ENCODE measurements at places on chromosomes 1 and 21. TPM values are rescaled to one million over a fixed set of nuclear protein-coding genes. Genes with fewer than 3 reads are reported as not detected.

GRCh38 chr1:58933599-58933926 lies 149.7 kb upstream of the JUN start:
- no peaks in the 10 kb centered on the region for H3K27me3 ChIP-seq
- H3K27ac ChIP-seq, result peak overlapping the region; percentile 29
- H3K4me1 ChIP-seq, result no peaks in the 10 kb centered on the region
- H3K36me3 ChIP-seq, result no peaks in the 10 kb centered on the region
- no peak overlapping the region for H3K4me3 ChIP-seq

DNA sequence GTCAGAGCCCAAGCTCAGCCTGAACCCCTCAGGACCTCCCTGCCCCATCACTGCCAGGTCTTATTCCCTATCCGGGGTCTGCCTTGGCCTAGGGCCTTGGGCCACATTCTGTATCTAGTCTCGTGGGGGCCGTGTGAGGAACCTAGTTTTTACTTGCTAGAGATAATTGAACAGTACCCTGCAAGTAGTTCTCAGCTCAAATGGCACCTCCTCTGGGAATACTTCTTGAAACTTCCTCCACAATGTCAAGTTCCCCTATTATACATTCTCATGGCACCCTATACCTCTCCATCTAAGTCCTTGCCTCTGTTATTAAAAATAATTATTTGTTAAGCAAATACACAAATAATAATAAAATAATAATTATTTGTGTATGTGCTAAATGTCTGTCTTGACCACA lies 32.9 kb upstream of the CSF1 start:
- no peak for DNase-seq
- H3K36me3 ChIP-seq, result no peaks in the 10 kb centered on the region
- no peak overlapping the region for H3K4me3 ChIP-seq
- H3K27me3 ChIP-seq, result no peaks in the 10 kb centered on the region
- H3K27ac ChIP-seq, result no peak overlapping the region

DNA sequence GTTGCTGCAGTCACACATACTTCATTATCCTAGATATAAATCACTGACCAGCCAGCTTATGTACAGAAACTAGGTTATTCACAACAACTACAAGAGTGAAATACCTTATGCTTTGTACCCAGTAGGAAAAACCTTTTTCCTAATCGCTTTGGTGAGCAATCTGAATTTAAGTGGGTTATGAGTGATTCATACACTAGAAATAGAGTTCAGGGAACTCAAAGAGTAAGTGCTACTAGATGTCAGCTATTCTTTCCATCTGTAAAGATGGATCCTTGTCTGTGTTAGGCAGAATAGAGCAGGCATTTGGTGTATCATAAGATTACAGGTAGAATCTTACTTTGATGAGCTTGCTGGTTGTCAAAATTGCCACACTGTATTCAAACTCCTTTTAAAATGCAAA lies 101.9 kb downstream of the ZNF644 start:
- DNase-seq, result no peak
- H3K4me3 ChIP-seq, result no peak overlapping the region
- peaks cover 25% of the 10 kb centered on the region for H3K4me1 ChIP-seq
- no peaks in the 10 kb centered on the region for H3K27me3 ChIP-seq

DNA sequence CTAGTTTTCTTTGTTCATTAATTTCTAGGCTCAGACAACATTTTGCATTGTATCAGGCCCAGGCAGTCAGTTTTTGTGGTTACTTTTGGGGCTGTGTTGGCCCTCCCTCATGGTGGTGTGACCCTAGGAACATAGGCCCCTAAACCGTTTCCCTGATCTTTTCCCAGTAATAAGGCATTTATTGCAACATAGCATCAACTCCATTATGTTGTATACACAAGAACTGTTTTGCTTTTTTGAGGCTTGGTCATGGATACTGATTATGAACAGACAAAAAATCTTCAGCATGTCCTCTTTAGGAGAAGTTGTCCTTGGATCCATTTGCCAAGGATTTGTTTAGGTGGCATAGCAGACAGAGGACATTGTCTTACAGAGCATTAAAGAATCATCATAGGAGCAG lies 10.3 kb downstream of the B3GALT2 start:
- no peak overlapping the region for H3K4me3 ChIP-seq
- peaks cover 2% of the 10 kb centered on the region for H3K36me3 ChIP-seq
- H3K27ac ChIP-seq, result no peak overlapping the region
- no peaks in the 10 kb centered on the region for H3K27me3 ChIP-seq
- DNase-seq, result no peak

DNA sequence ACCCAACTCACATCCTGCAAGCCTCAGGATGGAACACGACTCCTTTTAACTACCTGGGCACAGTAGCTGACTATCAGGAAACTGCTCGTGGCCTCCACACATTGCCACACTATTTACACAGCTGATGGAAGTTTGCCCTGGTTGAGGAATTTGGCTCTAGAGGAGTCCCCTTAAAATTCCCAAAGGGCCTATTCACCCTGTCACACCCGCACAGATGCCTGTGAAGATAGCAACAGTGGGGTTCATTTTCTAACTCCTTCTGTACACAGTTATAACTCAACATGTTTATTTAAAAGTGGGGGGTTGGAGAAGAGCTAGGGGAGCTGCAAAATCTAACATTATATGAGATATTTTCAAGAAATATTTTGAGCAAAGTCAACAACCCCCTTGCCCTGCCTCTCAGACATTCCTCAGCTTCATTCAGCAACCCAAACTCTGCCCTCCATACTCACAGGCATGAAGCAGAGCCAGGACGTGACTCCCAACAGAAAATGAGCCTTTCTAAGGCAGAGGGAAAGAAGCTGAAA lies 35.8 kb upstream of the CCN1 start:
- no peaks in the 10 kb centered on the region for H3K4me1 ChIP-seq
- H3K27me3 ChIP-seq, result no peaks in the 10 kb centered on the region
- DNase-seq, result peak; percentile 60
- H3K4me3 ChIP-seq, result no peak overlapping the region
- H3K36me3 ChIP-seq, result no peaks in the 10 kb centered on the region

The SEC16B gene
- polyA plus RNA-seq, result 2.6 TPM

- no peak overlapping the region for H3K4me3 ChIP-seq
- H3K36me3 ChIP-seq, result no peaks in the 10 kb centered on the region
- H3K27ac ChIP-seq, result no peak overlapping the region
- no peaks in the 10 kb centered on the region for H3K4me1 ChIP-seq
Observed at GRCh38 chr1:66853379-66853778, 52.3 kb upstream of the INSL5 start.

The GLRX2 gene
- 11.4 TPM for polyA plus RNA-seq

- H3K4me1 ChIP-seq, result peaks cover 12% of the 10 kb centered on the region
- H3K36me3 ChIP-seq, result no peaks in the 10 kb centered on the region
- H3K27me3 ChIP-seq, result no peaks in the 10 kb centered on the region
Observed at GRCh38 chr1:222042120-222042519, 300.2 kb upstream of the DUSP10 start.

DNA sequence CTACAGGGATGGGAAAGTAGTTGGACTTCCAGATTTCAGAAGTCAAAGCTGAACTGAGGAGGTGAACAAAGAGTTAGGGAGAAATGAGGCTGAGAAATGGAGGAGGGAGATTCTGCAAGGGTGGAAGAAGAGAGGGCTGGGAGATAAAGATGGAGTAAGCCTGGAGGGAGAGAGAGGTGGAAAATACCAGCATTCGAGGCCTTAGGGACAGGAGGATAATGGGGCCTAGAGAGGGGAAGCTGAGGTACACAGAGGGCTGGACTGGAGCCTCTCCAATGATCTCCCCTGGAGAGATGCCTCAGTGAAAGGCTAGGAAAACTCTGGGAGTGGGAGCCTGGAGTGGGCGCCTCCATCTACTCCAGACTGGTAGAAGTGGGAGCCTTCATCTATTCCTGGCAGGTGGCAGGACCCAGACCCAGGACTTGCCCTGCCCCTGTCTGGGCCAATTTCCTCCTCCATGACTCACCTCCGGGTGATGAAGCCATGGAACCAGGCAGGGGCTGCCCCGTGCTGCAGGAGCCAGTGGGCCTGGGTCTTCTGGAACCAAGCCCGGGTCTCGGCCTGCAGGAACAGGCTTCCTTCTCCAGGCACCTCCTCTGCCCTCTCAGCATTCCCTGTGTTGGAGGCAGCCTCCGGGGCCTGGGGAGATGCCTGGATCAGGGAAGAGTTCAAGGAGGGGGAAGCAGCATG lies 1.9 kb downstream of the SH2D2A start:
- peaks cover 28% of the 10 kb centered on the region for H3K4me1 ChIP-seq
- H3K27ac ChIP-seq, result no peak overlapping the region
- H3K4me3 ChIP-seq, result no peak overlapping the region
- DNase-seq, result no peak

- H3K4me3 ChIP-seq, result no peak overlapping the region
- no peaks in the 10 kb centered on the region for H3K27me3 ChIP-seq
Observed at GRCh38 chr1:246159279-246160227, 347.5 kb downstream of the SMYD3 start.

DNA sequence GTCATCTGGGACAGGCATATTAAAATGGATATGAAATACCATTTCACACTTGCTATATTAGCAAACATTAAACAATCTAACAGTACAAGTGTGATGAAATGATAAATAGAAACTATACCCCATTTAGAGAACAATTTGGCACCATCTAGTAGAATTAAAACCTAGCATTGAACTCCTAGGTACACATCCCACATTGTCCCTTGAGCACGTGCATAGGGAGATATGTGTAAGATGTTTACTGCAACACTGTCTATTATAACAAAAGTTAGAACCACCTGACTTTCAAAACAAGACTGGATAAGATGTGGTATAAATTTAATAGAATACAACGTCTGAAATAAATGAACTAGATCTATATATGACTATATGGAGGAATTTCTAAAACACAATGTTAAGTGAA lies 3.8 kb downstream of the SLC22A15 start:
- H3K27me3 ChIP-seq, result no peaks in the 10 kb centered on the region
- peaks cover 6% of the 10 kb centered on the region for H3K4me1 ChIP-seq
- H3K27ac ChIP-seq, result no peak overlapping the region
- H3K4me3 ChIP-seq, result no peak overlapping the region

- H3K4me1 ChIP-seq, result peaks cover 8% of the 10 kb centered on the region
- no peaks in the 10 kb centered on the region for H3K27me3 ChIP-seq
- peak; percentile 15 for DNase-seq
Observed at GRCh38 chr1:193260056-193260745, 73.8 kb upstream of the B3GALT2 start.

GRCh38 chr1:228058172-228058948 lies 24.1 kb upstream of the ARF1 start:
- H3K4me3 ChIP-seq, result no peak overlapping the region
- no peak overlapping the region for H3K27ac ChIP-seq
- H3K36me3 ChIP-seq, result no peaks in the 10 kb centered on the region

GRCh38 chr21:38499296-38499695 lies 1.0 kb upstream of the ERG start:
- H3K27ac ChIP-seq, result peak overlapping the region; percentile 62
- no peak overlapping the region for H3K4me3 ChIP-seq
- no peaks in the 10 kb centered on the region for H3K27me3 ChIP-seq
- H3K4me1 ChIP-seq, result no peaks in the 10 kb centered on the region

The KIF26B gene
- 0.61 TPM for polyA plus RNA-seq

The CACNA1S gene
- 0.02 TPM for polyA plus RNA-seq

GRCh38 chr1:47532921-47533792 lies 95.3 kb downstream of the FOXD2 start:
- no peaks in the 10 kb centered on the region for H3K27me3 ChIP-seq
- H3K27ac ChIP-seq, result no peak overlapping the region
- no peak overlapping the region for H3K4me3 ChIP-seq
- DNase-seq, result peak; percentile 96
- H3K4me1 ChIP-seq, result peaks cover 24% of the 10 kb centered on the region

DNA sequence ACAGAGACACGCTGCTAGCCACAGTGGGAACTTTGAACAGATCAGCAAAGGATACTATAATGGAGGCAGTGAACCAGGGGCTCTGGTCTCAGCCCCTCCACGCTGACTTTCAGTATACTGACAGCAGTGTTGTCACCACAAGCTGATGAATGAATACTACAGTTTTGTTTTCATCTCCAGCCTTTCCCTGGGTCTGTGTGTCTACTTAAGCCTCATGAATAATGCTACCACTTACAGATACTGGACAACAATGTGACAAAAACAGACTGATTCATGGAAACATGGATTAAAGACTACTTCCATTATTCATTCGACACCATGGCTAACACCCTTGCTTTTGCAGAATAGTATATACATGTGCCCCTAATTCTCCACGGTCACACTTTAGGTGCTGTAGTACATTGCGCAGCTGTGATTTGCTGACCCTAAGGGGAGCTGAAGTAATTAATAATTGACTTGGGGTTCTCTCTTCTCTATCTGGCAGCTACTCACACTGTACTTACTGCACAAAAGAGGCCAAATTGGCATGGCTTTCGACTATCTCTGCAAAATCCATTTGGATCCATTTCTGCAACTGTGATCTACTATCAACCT lies 203.2 kb upstream of the LYPLAL1 start:
- no peak overlapping the region for H3K27ac ChIP-seq
- no peaks in the 10 kb centered on the region for H3K4me1 ChIP-seq
- H3K27me3 ChIP-seq, result no peaks in the 10 kb centered on the region
- DNase-seq, result peak; percentile 61
- H3K4me3 ChIP-seq, result no peak overlapping the region

The UQCRH gene
- 400 TPM for polyA plus RNA-seq

GRCh38 chr1:31155216-31155806 lies 84.4 kb downstream of the NKAIN1 start:
- H3K4me1 ChIP-seq, result peaks cover 13% of the 10 kb centered on the region
- H3K27ac ChIP-seq, result peak overlapping the region; percentile 90
- DNase-seq, result peak; percentile 74
- no peaks in the 10 kb centered on the region for H3K27me3 ChIP-seq

GRCh38 chr1:18776777-18777176 lies 82.7 kb downstream of the TAS1R2 start:
- H3K4me3 ChIP-seq, result no peak overlapping the region
- no peaks in the 10 kb centered on the region for H3K36me3 ChIP-seq
- no peaks in the 10 kb centered on the region for H3K27me3 ChIP-seq
- no peak for DNase-seq
- no peaks in the 10 kb centered on the region for H3K4me1 ChIP-seq
- no peak overlapping the region for H3K27ac ChIP-seq

GRCh38 chr1:241848686-241849344 lies 811 bp downstream of the EXO1 start:
- H3K27me3 ChIP-seq, result no peaks in the 10 kb centered on the region
- H3K27ac ChIP-seq, result no peak overlapping the region

- H3K36me3 ChIP-seq, result no peaks in the 10 kb centered on the region
- H3K27me3 ChIP-seq, result no peaks in the 10 kb centered on the region
- H3K27ac ChIP-seq, result no peak overlapping the region
- DNase-seq, result peak; percentile 22
- no peaks in the 10 kb centered on the region for H3K4me1 ChIP-seq
Observed at GRCh38 chr1:85125891-85126290, 74.9 kb downstream of the SYDE2 start.

DNA sequence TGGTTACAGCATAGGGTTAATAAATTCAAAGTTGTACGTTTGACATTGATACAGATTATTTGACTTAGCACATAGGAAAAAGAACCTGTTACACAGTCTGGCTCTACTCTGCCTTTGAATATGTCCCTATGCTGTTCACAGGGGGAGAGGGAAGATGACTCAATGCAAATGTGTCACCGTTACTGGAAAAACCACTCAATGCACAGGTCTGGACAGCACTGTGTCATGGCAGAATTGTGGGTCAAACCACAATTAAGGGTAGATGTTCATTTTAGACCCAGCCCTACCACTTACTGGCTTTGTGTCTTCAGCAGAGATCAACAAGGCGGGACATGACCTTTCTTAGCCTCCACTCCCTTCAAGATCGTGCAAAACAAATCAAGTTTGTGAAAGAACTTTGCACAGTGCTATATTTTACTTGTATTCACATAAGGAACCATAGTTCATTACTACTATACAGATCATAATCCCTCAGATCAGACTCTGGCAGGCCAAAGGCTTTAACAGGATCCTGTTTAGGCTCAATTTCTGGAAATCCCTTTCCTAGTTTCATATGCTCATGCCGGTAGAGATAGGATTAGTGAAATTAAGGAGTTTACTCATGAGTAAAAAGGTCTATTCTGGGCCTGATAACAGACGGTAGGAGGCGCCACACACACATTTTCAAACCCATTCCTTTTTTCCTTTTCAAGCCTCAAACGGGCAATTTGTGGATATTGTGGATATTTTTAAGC lies 22.1 kb downstream of the EIF2D start:
- no peak overlapping the region for H3K4me3 ChIP-seq
- no peak for DNase-seq
- H3K27me3 ChIP-seq, result no peaks in the 10 kb centered on the region
- no peaks in the 10 kb centered on the region for H3K4me1 ChIP-seq
- H3K27ac ChIP-seq, result no peak overlapping the region

Data from lung (tissue), 17 donors.